ENCODE measurements at places on chromosomes 11 and 22.

DNA sequence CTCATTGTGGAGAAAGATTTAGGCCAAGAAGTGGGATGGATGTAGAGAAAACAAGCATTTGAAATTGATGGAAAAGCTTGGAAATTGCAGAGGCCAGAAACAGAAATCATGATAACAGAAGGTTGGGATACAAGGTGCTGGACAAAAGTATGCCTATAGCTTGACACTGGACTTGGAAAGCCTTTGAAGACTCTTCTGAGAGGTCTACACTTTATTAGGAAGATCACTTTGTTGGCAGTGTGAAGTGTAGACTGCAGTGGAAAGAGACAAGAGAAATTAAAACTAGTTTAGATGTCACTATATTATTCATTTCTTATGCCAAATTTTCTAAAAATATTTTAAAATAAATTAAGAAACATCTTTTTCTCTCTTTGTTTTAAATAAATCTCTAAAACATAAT, 59.1 kb downstream of the KIF18A start:
- no peak for DNase-seq
- H3K27ac ChIP-seq = no peak overlapping the region
- no peak overlapping the region for H3K4me3 ChIP-seq
- H3K27me3 ChIP-seq = no peaks in the 10 kb centered on the region

DNA sequence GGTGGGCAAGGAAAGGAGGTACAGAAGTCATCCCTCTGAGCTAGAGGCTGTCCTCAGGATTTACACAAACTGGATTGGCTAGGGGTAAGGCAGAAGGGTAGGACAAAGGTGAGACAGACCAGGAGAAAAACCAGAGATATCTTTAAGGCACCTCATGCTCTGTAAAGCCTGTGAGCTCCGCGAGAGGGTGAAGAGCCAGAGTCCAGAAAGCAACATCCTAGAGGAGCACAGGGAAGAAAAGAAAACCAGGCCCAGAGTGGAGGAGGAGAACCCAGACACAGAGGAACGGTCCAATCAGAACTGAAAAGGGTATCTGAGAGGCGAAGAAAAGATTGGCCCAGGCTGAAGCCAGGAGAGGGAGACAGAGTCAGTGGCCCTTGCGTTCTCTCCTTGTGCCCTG, 5.1 kb downstream of the SLC37A4 start:
- H3K27me3 ChIP-seq = no peaks in the 10 kb centered on the region
- no peaks in the 10 kb centered on the region for H3K36me3 ChIP-seq
- H3K4me1 ChIP-seq = peaks cover 60% of the 10 kb centered on the region
- no peak overlapping the region for H3K4me3 ChIP-seq
- peak overlapping the region; percentile 64 for H3K27ac ChIP-seq

GRCh38 chr11:77524539-77524938, 50.6 kb upstream of the PAK1 start:
- H3K27ac ChIP-seq = no peak overlapping the region
- H3K27me3 ChIP-seq = no peaks in the 10 kb centered on the region
- no peaks in the 10 kb centered on the region for H3K36me3 ChIP-seq
- H3K4me1 ChIP-seq = no peaks in the 10 kb centered on the region

DNA sequence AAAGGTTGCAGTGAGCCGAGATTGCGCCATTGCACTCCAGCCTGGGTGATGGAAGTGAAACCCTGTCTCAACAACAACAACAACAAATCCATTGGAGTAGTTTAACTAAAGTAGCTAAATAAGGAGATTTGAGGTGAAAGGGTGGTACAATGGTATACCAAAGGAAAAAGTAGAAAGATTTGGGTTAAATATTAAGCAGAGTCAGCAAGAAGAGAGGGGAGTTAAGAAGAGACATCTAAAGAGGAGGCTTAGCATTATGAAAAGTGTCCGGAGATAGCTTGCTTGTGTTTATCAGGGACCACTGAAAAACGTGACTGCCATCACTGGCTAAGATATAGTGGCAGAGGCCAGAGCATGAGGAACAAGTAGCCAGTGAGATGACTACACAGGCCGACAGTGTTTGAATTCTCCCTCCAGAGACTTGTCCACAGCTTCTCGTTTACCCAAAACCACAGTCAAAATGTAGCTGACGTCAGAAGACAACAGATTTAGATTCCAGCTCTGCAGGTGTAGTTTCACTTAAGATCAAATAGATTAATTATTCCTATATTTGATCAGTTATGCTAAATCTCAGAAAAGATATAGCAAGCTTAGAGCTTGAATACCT, 32.6 kb upstream of the GRK2 start:
- H3K4me3 ChIP-seq = no peak overlapping the region
- peak overlapping the region; percentile 39 for H3K27ac ChIP-seq
- no peaks in the 10 kb centered on the region for H3K27me3 ChIP-seq
- no peaks in the 10 kb centered on the region for H3K36me3 ChIP-seq

DNA sequence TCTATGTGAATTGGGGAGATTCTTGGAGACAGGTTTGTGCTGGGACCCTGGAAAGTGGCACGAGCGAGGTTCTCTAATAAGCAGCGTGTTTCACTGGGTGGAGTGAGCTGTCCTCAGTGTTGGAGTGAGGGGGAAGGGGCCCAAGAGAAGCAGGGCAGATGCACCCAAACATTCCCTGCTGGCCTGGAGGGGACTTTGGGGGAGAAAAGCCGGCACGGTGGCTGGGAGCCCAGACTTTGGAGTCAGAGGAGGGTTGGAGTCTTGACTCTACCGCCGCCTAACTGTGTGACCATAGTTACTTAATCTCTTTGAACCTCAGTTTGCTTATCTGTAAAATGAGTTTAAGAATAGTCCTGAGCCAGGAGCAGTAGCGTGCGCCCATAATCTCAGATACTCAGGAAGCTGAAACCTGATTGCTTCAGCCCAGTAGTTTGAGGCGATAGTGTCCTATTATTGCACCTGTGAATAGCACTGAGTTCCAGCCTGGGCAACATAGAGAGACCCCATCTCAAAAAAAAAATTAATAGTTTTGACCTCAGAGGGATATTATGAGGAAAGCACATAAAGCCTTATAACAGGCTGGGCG, 614 bp downstream of the NR1H3 start:
- H3K4me1 ChIP-seq = peaks cover 14% of the 10 kb centered on the region
- H3K27me3 ChIP-seq = no peaks in the 10 kb centered on the region
- no peak overlapping the region for H3K27ac ChIP-seq
- no peaks in the 10 kb centered on the region for H3K36me3 ChIP-seq
- no peak for DNase-seq

GRCh38 chr11:19966441-19966840, 193.8 kb downstream of the DBX1 start:
- H3K27me3 ChIP-seq = peaks cover 23% of the 10 kb centered on the region
- H3K4me1 ChIP-seq = peaks cover 10% of the 10 kb centered on the region
- H3K4me3 ChIP-seq = no peak overlapping the region
- H3K27ac ChIP-seq = peak overlapping the region; percentile 23

DNA sequence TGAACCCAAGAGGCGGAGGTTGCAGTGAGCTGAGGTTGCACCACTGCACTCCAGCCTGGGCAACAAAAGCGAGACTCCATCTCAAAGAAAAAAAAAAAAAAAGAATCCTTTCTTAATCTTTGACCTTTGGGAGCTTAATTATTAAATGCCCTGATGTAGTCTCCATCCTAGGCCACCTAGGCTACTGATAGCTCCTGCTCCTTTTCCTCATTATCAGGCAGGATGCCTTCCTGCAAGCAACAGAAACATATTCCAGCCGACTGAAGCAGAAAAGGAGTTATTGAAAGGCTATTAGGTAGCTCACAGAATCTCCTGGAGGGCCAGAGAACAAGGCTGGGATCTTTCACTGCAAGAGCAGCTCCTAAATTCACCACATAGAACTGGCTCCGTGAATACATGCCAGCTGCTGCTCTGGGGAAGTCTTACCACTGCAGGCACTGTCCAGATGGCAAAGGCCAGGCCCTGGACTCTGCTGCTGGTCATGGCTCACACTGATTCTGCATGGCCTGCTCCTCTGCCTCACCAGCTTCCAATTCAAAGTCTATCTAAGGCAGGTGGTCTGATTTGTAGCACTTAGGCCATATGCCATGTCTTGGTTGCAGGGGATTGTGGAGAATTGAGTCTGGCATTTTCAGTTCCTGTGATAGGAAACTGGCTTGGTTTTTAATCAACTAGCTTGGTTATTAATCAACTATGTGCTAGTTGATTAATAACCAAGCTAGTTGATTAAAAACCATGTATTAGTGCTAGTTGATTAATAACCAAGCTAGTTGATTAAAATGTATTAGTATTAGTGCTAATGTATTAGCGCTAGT, 26.0 kb upstream of the POLD3 start:
- no peak overlapping the region for H3K4me3 ChIP-seq
- H3K27me3 ChIP-seq = peaks cover 2% of the 10 kb centered on the region
- no peak overlapping the region for H3K27ac ChIP-seq
- DNase-seq = no peak

DNA sequence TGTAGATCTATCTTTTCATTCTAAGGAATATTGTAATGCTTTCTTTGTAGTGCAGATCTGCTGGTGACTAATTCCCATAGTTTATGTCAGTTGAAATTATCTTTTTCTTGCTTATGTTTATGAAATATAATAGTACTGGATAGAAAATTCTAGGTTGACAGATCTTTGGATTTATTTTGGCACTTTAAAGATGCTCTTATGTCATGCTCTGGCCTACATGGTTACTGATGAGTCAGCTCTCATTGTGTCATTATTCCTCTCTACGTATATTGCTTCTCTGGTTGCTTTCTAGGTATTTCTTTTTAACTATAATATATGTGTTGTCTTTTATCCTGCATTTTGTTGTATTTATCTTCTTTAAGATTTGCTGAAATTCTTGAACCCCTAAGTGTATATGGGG, 955.5 kb upstream of the CHORDC1 start:
- H3K27me3 ChIP-seq = no peaks in the 10 kb centered on the region
- no peak for DNase-seq
- no peak overlapping the region for H3K4me3 ChIP-seq
- H3K36me3 ChIP-seq = no peaks in the 10 kb centered on the region

DNA sequence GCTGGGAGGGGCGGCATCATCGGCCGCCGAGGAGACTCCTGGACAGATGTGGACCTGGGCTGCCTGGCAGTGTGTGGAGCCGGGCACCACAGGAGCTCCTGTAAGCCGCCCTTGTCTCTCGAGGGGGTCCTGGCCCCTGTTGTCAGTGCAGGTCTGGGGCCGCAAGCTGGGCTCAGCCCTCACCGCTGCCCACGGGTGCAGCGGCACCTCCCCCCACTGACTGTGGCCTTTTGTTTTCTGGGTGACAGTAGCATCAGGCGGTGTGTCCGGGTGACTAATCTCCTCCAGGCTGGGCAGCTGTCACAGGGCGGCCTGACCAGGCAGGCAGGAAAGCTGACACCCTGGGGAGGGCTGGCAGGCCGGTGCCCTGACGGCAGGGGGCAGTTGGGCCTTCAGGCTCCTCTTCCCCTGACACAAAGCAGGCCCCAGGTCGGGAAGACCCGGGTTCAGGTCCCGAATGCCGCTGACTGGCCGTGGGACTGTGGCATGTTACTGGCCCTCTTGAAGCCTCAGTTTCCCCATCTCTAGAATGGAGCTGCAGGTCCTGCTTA, 16.3 kb downstream of the DGKZ start:
- no peak overlapping the region for H3K4me3 ChIP-seq
- H3K4me1 ChIP-seq = peaks cover 62% of the 10 kb centered on the region
- peaks cover 2% of the 10 kb centered on the region for H3K36me3 ChIP-seq
- no peak overlapping the region for H3K27ac ChIP-seq
- no peaks in the 10 kb centered on the region for H3K27me3 ChIP-seq

- H3K27me3 ChIP-seq = no peaks in the 10 kb centered on the region
- no peak overlapping the region for H3K27ac ChIP-seq
- no peaks in the 10 kb centered on the region for H3K4me1 ChIP-seq
These were observed 150.3 kb upstream of the NCAM1 start for GRCh38 chr11:112810951-112811350.

Measured in naive thymus-derived CD8-positive, alpha-beta T cell (primary cell).